ENCODE measurements at places on chromosomes 3 and 15.

DNA sequence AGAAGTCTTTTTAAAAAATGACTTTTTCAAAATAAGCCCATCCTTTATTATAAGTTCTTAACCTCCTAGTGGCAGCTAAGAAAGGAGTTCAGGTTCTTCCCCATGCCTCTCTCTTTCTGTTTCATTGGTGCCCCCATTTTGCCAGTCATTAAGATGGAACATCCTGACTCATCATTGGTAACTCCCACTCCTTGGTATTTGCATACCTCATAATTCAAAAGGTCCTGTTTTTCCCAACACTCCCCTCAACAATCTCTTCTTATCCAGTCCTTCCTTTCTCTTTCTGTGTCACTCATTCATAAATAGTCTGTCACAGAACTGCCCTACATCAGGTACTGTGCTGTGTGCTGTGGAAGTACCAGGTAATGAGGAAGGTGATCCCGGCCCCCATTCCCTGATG lies 394.0 kb downstream of the FOXP1 start:
- DNase-seq: no peak

- no peak for DNase-seq
Observed at GRCh38 chr3:194312186-194312742, 38.9 kb downstream of the CPN2 start.

GRCh38 chr3:127959873-127960272 lies 44.8 kb downstream of the KBTBD12 start:
- DNase-seq: peak; percentile 16

DNA sequence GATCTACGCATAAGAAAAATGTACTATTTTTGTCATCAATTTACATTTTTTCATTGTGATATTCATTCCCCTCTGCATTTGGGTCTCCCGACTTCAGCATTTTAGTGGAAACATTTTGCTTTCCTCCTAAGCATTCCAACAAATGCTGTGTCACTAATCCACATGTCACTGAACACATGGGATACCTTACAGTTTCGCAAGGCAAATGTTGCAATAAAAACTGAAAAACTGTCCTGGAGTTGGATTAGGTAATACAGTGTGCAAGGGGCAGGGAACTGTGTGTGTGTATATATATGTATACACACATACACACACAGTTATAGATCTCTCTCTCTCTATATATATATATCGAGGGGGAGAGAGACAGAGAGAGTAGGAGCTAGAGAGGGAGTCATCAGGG lies 632.2 kb downstream of the MAGI1 start:
- no peak for DNase-seq

- DNase-seq: no peak
Observed at GRCh38 chr15:70802629-70803028, 39.3 kb upstream of the UACA start.

- DNase-seq: no peak
Observed at GRCh38 chr3:173886-174285, 22.7 kb upstream of the CHL1 start.

DNA sequence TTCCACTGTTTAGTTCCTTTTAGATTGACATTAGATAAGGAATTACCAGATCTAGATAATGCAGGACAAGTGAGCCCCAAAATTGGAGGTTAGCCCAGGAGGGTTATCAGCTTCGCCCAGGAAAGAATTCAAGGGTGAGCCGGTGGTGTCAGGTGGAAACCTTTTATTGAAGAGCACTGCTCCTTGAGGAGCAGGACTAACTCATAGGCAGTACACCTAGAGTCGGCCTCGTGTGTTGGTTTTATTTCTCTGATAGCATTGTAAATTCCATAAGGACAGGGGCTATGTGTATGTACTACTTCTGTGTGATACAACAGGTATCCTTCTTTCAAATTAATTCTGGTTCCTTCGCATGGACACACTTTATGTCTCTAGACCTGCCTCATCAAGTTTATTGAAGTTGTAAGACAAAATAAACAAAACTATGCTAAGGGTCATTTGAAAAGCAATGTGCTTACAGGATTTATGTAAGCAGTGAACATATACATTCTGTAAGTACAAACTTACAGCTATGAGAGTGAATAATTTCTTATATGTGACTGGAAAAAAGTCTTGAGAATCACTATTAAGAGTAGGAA lies 57.2 kb downstream of the SNX4 start:
- no peak for DNase-seq

DNA sequence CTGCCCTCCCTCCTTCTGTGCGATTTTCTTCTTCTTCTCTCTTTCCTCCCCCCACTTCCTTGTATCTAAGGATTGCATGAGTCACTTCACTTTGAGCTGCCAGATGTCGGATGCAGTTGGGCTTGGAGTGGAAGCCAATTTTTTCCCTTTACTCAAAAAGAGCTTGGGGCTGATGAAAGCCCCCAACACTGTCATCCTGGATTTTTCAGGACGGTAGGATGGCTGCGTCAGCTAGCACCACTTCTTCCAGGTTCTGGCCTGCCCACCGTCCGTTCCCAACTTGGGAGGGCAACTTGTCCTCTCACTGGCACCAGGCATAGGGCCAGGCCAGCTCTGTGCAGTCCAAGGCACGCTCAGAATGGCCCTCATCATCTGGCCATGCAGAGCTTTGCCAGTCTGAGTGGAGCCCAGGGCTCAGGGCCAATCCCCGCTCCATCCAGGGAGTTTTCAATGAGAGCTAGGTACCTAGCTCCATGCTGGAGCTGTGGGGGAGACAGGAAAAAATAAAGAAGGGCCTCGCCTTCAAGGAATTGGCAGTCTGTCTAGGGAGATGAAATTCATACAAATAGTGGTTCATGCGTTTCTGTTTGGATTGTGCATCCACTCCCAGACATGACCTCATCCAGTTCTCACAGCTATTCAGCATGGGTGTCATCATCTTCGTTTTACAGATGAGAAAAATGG lies 47.7 kb upstream of the INSYN1 start:
- no peak for DNase-seq

All from NCI-H345 (cell line).